Hematopoietic multipotent progenitor cell treated with erythropoietin and hydrocortisone succinate and interleukin-3 and kit ligand, for 17 days (in vitro differentiated cells): ENCODE measurements at places on chromosomes 7 and 10.

DNA sequence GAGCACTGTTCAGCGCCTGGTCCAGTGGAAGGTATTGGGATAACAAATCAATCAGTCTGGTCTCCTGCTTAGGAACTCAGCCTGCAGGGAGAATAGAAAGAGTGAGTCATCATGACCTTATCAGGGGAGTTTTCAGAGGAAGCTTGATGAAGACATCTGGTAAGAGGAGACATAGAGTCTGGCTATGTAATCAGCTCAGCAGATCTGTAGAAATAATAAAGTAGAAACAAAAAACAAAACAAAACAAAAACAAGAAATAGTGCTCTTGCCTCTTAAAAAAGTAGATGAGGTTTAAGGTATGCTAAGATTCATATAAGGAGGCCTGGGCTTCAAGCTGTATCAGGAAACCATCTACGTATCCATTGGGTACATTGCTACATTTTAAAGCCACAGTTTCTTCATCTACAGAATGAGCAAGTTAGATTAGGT lies 14.4 kb downstream of the TAS2R41 start:
- DNase-seq = no peak

DNA sequence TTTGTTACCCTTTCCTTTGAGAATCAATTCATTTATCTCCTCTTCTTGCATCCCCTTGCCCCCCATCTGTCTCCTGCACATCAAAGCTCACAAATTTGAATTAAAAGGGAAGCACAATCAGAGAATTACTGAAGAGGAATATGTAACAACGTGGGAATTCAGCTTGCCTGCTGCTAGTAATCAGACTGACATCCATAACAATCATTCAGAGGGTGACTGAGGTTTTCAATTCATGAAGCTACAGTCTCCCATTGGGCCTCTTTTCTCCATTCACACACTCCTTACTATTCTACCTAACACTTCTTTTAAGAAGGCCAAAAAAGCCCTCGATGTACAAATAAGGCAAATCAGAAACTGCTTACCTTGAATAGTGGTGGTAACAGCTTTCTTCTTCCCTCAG lies 24.3 kb upstream of the DNA2 start:
- DNase-seq = no peak

DNA sequence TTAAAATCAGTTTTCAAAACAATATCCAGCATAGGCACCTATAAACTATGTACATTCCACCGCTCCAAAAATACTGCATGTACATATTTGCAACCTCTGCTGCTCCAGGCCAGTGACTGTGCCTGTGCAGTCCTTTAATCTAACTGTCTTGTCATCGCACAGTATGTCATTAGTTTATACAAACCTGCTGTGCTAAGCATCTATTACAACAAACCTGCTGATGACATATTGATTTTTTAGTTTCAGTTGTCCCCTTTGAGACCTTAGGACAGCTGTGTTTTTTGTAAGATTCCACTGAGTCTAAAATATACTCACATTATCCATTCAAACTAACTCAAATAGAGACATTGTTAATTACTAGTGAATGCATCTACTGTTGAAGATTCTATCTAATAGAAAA lies 33.1 kb downstream of the SEMA3C start:
- no peak for DNase-seq

- peak; percentile 37 for DNase-seq
Observed at GRCh38 chr7:64618785-64619456, 47.0 kb upstream of the ZNF107 start.

GRCh38 chr10:105973360-105973759 lies 1191.1 kb downstream of the SORCS1 start:
- no peak for DNase-seq

DNA sequence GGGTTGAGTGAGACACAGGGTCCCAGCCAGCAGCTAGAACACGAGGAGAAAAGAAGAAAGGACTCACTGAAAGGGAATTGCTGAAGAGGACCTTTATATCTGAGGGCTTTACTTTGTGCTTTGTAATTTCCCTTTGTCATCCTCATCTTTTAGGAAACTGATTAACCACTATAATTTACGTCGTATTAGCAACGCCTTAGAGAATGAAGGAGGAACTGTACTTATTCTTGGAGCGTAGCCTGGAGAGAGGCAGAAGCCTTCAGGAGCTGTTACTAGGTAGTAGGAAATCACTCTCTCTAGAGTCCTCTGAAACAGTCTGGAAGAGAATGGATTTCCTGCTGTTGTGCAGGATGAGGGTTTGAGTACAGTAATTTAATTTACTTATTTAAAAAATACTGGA lies 101.0 kb upstream of the STEAP1B start:
- no peak for DNase-seq

- no peak for DNase-seq
Observed at GRCh38 chr7:24406789-24407299, 122.9 kb downstream of the NPY start.
